ENCODE measurements at places on chromosomes 13 and 19.

DNA sequence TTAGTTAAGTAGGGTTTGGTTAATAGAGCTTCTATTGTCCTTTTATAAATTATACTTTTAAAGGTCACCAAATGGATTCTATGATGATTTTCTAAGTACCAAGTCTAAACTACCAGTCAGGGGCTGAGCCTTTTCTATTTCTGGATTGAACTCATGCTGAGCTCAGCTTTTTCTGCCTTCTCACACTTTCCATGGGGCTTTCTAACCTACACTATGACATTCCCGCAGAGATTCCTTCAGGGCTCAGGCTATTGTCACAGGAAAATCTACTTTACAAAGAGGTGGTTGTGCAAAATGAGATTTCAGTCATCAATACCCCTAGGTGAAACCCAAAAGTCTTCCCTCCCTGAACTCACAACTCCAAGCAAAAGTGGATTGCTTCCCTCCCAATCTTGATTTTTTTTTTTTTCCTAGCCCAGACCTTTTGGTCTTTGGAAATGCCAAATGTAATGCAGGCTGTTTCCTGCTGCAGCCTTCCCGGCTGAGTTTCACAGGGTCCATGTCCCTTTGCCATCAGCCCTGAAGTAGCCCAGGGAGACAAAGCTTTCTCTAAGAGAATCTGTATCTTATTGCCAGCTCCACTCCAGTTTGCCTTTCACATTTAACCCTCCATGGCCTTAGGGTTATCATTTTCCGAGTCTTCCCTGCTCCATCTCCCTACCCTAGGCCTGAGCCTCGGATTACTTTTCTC lies 13.6 kb downstream of the C13orf42 start:
- no peak for DNase-seq

DNA sequence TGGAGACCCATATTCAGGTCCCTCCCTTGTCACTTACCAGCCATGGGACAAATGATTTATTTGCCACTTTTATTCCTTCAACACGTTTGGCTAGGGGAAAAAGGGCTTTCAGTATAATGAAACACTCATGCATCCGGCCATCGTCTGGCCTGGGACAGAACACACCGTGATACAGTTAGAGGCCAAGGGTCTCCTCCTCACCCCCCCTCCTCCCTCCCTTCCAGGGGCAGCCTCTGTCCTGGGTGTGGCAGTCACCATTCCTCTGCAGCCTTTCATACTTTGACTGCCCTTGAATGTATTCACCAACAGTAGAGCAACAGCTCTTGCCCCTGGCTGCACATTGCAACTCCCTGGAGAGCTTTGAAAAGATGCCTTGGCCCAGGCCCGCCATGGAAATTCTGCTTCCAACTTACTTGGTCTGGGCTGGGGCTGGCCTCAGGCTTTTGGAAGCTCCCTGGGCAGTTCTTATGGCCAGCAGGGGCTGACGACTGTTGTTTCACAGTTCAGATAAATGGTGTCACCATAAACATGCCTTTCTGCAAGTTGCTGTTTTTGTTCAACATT lies 3.0 kb downstream of the PAK4 start:
- no peak for DNase-seq

GRCh38 chr13:59266478-59267063 lies 897.2 kb downstream of the DIAPH3 start:
- no peak for DNase-seq

DNA sequence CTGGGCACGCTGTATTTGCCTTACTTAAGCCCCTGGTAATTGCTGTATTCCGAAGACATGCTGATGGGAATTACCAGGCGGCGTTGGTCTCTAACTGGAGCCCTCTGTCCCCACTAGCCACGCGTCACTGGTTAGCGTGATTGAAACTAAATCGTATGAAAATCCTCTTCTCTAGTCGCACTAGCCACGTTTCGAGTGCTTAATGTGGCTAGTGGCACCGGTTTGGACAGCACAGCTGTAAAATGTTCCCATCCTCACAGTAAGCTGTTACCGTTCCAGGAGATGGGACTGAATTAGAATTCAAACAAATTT lies 676 bp downstream of the BRCA2 start:
- peak; percentile 45 for DNase-seq

DNA sequence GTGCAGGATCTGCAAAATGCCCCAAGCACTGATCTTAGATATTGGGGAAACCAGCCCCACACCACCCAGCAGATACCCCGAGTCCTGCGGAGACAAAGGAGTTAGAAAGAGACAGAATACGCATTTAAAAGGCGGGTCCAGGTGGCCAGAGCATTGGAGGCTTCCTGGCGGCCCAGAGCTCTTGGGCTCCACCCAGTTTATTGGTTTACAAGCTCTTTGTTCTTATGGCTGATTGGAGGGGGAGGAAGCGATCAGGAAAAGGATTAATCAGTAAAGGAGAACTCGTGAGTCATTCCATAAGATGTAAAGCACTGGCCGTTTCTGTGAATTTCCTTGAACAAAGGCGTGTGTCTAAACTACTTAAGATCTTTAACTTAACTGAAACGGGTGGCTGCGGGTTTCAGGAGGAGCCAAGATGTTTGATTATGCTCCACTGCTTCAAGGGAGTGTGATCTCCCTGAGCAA lies 926 bp downstream of the ZNF587 start:
- no peak for DNase-seq

GRCh38 chr13:99955747-99956472 lies 15.7 kb downstream of the ZIC5 start:
- DNase-seq: no peak

GRCh38 chr13:111881700-111882099 lies 185.2 kb upstream of the SOX1 start:
- no peak for DNase-seq

DNA sequence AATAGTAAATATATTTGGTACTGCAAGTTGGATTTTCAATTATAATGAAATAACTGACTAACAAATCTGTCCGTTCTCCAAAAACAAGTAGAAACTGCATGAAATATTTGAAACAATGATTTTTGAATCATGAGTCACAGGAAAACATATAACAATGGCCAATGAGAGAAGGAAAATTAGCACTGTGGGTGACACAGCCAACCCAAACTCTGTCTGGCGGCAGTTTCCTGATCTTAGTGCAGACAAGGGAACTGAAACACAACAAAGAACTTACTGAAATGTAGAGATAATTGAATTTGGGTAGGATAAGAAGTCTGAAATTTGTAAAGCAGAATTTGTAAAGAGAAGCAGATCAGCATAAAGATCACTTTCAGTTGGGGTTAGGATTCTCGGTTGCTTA lies 2743.3 kb upstream of the PCDH20 start:
- DNase-seq: no peak

- no peak for DNase-seq
Observed at GRCh38 chr19:33368074-33368864, 5.2 kb upstream of the CEBPG start.

GRCh38 chr19:33921165-33921564 lies 124.5 kb downstream of the KCTD15 start:
- no peak for DNase-seq

DNA sequence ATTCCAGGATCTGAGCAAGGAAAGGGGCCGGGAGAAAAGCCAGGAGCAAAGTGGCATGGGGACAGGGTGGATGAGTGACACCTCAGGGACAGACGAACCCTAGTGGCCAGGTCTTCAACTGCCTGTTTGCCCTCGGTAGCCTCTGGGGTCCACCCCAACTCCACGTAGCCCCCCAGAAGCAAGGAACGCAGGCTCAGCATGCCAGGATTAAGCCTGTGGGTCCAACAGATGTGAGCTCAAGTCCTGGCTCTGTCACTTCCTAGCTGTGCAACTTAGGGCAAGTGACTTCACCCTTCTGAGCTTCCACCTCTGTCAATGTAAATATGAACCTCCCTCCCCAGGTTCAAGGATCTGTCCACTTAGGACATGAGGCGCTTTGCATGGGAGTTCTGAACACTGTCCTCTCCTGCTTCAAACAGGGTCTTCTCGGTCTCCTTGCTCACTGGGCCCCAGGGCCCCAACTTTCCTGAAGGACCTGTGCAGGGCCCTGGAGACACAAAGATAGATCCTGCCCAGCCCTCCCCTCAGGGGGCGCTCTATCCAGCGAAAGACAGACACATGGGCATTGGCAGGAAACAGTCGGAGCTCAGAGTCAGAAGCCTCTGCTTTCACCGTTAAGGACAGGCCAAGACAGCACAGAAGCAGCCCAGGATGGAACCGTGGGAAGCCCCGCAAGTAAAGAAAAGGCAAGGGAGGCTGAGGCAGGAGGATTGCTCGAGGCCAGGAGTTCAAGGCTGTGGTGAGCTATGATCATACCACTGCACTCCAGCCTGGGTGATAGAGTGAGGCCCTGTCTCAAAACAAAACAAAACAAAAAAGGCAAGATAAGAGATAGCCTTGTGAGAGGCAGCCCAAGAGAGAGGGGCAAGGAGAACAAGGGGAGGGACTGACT lies 13.2 kb downstream of the SYDE1 start:
- DNase-seq: no peak

DNA sequence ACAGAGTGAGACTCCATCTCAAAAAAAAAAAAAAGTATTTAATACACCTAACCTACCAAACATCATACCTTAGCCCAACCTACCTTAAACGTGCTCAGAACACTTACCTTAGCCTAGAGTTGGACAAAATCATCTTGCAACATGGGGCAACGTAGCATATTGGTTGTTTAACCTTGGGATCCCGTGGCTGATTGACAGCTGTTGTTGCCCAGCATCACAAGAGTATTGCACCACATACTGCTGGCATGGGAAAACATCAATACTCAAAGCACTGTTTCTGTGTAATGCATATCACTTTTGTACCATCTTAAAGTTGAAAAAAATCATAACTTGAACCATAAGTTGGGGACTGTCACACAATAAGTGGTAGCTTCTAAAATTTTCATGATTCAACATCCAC lies 73.8 kb upstream of the MIR17HG start:
- DNase-seq: no peak

DNA sequence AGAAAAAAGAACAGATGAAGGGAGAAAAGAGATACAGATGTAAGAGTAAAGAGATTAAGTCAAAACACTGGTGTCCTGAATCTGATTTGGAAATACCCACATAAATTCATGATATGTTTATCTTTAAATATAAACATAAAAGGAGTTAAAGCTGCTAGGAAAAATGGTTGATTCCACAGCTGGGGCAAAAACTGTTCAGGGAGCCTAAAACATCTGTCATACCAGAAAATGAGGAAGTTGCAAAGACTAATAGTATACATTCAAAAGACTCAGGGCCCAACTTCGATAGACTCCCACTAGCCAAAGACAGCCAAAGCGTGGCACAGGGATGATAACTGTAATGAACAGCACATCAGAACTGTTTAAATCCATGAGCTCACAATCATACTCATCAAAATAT lies 62.0 kb downstream of the ABCC4 start:
- no peak for DNase-seq

- no peak for DNase-seq
Observed at GRCh38 chr19:46466536-46467196, 4.7 kb downstream of the PNMA8A start.

DNA sequence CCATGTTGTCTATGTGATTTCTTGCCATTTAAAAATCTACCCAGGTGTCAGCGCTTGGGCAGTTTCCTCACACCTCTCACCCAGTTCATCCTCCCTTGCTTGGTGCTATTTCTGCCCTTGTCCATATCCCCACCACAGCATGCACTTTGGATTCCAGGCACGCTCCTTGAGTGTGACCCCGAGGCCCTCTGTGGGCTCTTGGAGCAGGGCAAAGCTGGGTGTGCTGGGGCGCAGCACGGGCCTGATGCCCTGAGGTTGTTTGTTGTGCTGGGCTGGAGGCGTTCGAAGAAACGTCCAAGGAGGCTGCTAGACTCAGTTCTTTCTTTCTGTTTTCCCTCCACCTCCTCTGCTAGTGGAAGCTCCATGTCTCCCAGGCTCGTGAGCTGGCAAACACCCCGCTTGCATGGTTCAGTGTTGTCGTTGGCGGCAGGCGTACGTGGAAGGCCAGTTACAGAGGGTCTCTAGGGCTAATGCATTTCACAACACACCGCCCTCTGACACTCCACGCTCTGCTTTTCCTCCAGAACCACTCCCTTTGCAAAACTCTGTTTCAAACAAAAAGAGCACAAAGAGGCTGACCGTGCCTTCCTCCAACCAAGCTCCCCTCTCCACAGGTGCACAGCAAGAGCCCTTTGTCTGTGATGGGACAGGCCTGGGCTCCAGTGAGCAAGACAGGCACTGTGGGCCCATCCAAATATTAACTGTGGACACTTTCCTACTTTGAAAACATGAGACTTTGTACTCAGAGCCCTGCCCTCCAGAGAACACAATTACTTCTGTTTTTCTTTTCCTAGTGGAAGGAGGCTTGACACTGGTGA lies 117.7 kb upstream of the GJB6 start:
- DNase-seq: no peak

DNA sequence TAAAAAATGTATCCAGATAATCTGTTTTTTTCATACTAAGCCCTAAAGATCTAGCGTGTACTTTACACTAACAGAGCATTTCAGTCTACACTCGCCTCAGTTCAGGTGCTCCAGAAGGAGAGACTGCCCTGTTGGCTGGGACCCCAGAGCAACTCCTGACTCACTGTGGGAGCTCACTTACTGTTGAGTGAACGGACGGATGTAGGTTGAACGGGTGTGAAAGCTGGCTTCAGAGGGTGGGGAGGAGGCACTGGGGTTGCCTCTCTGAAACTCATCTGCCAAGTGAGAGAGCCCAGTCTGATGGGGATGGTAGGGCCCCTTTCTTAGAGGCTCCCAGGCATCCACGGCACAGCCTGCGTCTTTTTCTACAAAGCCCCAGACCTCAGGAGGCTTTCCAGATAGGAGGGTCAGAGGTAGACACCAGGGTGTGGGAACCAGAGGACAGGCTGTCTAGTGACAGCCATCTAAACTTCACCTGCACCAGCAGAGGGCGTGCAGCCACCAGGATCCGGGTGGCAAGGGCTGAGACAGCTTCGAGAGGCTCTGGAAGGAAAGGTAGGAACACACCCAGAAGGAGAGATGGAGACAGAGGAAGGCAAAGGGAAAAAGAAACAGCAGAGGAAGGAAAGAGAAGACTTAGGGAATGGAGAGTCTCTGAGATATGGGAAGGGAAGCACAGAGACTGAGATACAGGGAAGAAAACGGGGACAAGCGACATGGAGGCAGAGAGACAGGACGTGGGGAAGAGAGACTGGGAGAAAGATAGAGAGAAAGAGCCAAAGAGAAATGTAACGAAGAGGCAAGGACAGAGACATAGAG lies 3.7 kb downstream of the KASH5 start:
- DNase-seq: peak; percentile 73

- no peak for DNase-seq
Observed at GRCh38 chr13:91318886-91319285, 28.6 kb upstream of the MIR17HG start.

GRCh38 chr19:18775586-18776287 lies 15.4 kb downstream of the COMP start:
- no peak for DNase-seq

- DNase-seq: no peak
Observed at GRCh38 chr19:29851769-29852521, 40.2 kb downstream of the CCNE1 start.

GRCh38 chr19:29022599-29022998 lies 190.4 kb downstream of the UQCRFS1 start:
- DNase-seq: no peak

DNA sequence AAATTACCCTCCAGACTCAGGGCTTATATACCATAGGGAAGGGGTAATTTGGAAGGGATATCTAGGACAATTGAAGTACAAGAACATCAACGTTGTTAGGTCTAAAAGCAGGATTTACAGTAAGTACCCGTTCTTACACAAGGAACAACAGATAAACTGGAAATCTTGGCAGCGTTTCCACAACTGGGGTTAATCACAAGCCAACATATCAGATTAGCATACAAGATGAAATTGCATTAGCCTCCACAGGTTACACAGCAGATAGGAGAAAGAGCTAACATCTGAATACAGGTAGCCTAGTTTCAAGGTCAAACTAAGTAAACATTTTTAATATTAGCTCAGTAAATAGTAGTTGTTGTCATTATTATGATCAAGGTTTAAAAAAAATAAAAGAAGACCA lies 1214.0 kb upstream of the PCDH20 start:
- no peak for DNase-seq

Measured in NCI-H510A (cell line).